NCI-H2081 (cell line): ENCODE measurements at places on chromosomes 1 and 21.

GRCh38 chr1:230270559-230271281 is 155.4 kb downstream of the PGBD5 start:
- peak; percentile 93 for DNase-seq

DNA sequence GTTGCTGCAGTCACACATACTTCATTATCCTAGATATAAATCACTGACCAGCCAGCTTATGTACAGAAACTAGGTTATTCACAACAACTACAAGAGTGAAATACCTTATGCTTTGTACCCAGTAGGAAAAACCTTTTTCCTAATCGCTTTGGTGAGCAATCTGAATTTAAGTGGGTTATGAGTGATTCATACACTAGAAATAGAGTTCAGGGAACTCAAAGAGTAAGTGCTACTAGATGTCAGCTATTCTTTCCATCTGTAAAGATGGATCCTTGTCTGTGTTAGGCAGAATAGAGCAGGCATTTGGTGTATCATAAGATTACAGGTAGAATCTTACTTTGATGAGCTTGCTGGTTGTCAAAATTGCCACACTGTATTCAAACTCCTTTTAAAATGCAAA is 101.9 kb downstream of the ZNF644 start:
- no peak for DNase-seq

DNA sequence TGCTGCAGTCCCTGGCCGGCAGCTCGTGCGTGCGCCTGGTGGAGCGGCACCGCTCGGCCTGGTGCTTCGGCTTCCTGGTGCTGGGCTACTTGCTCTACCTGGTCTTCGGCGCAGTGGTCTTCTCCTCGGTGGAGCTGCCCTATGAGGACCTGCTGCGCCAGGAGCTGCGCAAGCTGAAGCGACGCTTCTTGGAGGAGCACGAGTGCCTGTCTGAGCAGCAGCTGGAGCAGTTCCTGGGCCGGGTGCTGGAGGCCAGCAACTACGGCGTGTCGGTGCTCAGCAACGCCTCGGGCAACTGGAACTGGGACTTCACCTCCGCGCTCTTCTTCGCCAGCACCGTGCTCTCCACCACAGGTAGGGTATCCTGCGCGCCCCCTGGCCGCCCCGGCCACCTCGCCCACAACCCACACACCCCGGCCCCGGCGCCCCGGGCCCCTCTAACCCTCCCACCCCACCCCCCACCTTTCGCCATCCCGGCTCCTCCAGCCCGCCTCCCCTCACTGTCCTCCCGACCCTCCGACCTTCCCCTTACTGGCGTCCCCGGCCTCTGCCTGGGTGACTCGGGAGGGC is 352 bp downstream of the KCNK1 start:
- DNase-seq: peak; percentile 34

- DNase-seq: no peak
Observed at GRCh38 chr1:17381161-17381560, 9.2 kb downstream of the PADI6 start.

GRCh38 chr1:27607239-27607804 is 3.4 kb upstream of the AHDC1 start:
- DNase-seq: no peak

DNA sequence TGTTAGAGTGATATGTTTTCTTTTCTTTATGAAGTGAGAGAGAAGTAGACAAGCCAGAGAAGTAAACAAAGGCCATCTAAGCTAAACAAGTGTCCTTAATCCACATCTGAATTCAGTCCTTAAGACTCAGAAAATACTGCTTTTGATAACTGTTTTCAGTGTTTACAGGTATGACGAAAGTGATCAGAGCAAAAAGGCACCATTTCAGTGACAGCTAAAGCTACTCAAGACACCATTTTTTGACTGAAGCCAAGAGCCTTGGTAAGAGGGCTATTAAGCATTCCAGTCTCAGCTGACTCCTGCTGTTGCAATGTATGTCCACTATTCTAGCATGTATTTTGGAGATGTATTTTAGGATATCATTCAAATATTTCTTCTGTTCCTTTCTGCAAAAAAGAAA is 4.1 kb downstream of the KMO start:
- no peak for DNase-seq

DNA sequence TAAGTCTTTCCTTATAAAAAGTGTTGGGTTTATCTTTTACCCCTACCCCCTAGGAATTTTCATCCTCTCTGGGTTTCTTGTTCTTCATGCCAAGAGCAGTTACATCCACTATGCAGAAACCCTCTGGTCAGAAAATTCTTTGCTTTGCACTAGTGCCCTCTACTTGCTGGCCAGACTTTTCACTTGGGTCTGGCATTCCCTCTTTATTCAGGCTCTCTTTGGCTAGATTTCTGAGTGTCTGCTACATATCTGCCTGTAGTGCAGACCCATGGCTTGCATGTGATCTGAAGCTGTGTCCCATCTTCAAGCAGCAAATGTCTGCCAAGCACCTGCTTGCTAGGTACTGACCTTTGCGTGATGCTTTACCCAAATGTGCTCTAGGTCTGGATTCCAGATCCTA is 237.0 kb downstream of the GPATCH2 start:
- DNase-seq: no peak

DNA sequence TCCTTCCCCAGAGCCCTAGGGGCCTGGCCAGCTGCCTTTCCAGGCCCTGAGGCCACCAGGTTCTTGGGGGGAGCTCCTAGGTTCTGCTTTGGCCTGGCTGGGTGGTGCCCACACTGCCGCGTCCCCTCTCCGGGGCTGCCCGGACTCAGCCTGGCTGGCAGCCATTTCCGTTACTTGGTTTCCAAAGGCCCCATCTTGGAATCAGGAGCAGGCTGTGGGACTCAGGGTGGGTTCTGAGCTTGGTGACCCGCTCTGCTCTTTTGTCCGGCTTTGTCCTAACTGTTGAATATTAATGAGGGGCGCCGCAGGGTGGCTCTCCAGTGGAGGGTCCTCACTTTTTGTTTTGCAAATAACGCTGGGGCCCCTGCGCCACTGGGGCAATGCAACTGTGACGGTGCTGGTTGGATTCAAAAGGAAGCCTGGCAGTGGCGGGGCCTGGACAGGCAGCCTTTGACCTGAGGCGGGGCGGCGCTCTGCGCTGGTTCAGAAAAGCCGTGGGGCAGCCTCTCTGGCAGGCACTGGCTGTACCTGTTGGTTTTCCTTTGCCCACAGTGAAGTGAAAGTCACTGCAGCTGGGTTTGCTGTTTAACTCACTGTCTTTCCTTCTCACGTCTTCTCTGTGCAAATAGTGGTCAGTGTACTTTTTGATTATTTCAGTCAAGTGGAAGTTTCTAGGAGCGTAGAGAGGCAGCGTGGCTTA is 20.2 kb downstream of the SKI start:
- DNase-seq: no peak

DNA sequence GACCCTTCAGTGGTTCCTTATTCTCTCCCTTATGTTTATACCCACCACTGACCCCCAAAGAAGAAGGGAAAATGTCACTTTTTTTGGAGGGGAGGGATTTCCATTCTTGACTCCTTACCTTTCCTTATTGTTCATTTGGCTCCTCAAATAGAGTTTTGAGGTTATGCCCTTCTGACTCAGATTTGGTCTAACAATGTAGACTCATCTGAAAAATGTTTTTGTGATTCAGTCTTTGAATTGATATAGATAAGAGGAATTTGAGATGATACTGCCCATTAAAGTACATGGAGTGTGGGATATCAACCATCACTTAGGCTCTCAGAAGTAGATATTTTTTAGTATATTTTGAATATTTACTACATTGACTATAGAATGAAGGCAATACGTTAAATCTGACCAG is 16.1 kb downstream of the USP1 start:
- no peak for DNase-seq

- no peak for DNase-seq
Observed at GRCh38 chr1:162091681-162092524, 22.4 kb downstream of the NOS1AP start.

- no peak for DNase-seq
Observed at GRCh38 chr1:156862997-156863599, 2.4 kb downstream of the NTRK1 start.

GRCh38 chr1:228095938-228096337 is 7.2 kb downstream of the C1orf35 start:
- no peak for DNase-seq

DNA sequence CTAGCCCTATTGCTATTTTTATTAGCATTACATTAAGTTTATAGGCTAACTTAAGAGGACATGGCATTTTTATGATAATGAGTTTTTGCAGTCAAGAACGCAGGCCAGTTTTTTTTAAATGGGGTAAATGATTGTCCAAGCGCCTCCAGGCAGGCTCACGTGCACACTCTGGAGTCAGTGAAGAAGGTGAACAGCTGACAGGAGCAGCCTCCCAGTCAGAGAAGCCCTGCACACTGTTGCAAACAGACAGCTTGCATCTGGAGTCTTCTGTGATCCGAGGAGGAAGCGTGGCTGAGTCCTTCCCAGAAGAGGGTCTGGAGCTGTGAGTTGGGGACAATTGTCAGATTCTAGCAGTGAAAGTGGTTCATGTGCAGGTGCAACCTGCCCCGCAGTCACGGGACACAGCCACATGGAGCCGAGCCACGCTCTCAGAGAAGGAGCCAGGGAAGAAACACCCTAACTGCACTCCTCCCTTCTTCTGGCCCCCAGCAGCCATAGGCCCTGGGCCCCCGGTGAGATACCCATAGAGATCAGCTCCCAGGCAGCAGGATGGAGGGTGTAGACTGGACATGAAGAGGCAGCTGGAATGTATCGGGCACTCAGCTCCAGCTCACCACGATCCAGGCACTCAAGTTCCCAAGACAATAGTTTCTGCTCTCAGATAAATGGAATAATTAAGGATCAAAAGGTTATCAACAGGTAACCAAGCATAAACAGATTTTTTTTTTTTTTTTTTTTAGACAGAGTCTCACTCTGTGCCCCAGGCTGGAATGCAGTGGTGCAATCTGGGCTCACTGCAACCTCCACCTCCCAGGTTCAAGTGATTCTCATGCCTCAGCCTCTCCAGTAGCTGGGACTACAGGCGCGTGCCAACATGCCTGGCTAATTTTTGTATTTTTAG is 26.4 kb downstream of the CAPN2 start:
- DNase-seq: no peak

- no peak for DNase-seq
Observed at GRCh38 chr1:186730951-186731729, 50.9 kb upstream of the PTGS2 start.

DNA sequence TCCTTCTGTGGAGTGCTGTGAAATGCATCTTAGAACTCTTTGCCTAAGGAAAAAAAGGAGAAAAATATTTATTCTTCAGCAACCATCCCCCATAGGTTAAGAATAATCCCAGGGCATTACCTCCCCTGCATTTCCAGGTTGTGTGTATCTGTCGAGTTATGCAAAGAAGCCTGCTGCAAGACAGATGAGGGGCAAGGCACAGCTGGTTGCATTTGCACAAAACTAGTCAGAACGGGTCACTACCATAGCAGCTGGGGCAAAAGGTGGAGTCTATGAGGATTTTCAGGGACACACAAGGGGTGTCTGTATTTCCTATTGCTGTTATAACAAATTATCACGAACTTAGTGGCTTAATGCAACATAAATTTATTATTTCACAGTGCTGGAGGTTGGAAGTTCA is 443.4 kb upstream of the C1orf87 start:
- no peak for DNase-seq

DNA sequence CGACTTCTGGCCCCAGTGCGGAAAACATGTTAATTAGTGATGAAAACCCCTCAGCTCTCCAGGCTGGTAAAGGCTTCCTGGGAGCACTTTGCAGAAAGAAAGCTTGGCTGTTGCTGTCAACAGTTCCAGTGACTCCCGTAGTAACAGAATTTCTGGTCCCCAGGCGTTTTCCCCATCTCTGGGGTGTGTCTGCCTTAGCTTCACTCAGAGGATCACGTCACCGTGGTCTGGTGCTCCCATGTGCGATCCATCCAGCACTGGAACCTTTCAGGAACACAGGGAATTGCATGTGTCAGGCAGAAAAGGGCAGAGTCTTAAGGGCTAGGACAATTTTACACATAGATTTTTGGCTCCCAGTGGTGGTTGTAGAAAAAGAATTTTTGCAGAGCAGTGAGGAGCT is 470.4 kb upstream of the USP24 start:
- no peak for DNase-seq

- DNase-seq: no peak
Observed at GRCh38 chr1:161420763-161421455, 53.2 kb upstream of the CFAP126 start.

DNA sequence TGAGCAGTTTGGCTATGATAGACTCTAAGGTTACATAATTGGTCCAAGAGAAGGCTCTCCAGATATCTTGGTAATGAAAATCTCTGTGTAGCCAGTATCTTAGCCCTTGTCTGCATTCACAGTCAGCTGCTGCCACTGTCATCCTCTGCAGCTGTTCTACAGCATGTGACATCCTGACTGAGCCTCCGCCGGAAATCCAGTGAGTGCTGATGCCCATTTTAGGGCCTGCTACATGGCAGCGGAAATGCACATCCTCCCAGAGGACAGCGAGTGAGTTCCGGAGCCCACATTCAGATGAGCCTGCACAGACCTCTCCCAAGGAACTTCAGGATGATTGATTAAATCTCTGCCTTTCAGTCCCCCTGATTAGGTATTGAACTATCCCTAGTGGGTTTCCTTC is 237.1 kb downstream of the HHIPL2 start:
- DNase-seq: no peak

DNA sequence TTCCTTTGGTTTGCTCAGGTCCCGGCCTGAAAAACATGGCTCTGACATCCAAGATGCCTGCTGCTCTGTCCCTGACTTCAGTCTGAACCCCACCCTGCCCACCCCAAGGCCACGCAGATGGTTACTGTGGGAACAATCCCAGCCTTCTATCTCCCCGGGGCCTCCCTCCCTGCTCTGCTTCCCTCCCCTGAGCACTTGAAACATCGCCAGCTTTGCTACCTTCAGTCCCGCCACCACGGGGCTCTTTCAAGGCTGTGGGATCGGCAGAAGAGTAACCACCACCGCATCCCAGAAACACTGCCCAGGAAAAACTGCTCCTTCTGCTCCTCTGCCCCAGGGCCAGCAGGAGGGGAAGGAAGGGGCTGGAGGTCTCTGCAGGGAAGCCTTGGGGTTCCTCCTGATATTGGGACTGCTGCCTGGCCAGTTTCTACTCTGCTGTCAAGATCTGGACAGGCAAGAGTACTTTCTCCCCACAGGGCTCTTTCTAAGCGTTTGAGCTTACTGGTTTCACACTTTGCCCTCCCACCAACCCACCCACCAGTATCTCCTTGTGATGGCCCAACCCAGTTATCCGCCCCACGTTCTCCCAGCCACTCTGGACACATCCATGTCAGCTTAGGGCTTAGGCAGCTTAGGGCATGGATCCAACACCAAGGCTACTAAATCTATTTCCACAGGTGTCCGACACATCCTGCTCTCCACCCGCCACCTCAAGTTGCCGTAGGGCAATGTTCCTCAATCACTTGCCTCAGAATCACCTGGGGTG is 8.4 kb downstream of the ETNK2 start:
- no peak for DNase-seq
